ENCODE measurements at places on chromosomes 3 and 15. TPM values are rescaled to one million over a fixed set of nuclear protein-coding genes. Genes with fewer than 3 reads are reported as not detected.

Gene ACKR2
- not detected for total RNA-seq

Gene SUSD5
- total RNA-seq, result 15.3 TPM

Gene RASGRF1
- not detected for total RNA-seq

Gene FEZF2
- not detected for total RNA-seq

Gene SLC25A20
- total RNA-seq, result 7.9 TPM
